Activated CD4-positive, alpha-beta T cell treated with anti-CD3 and anti-CD28 coated beads, Interleukin-2, amount 50 U/mL, for 1 hour (primary cell): ENCODE measurements at places on chromosomes 16 and 17.
A peak's percentile ranks its signal among the peaks of the same experiment; 100 is the strongest.

- no peak for DNase-seq
Observed at GRCh38 chr17:21243516-21244303, 9.5 kb downstream of the NATD1 start.

DNA sequence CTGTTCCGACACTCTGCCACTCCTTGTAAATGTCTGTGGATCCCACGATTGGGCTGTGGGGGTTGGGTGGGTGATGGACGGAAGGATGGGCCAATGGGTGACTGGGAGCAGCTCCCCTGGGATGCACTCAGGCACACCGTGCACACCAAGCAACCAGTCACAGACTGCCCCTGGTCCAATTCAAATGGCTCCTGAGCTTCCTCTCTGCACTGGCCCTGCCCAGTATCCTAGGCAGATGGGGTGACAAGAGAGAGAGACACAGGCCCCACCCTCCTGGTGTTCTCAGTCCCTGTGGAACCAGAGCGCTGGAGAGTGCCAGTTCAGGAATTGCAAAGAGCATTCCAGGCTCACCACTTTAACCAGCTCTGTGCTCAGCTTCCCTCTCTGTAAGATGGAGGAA is 32.8 kb downstream of the BEAN1 start:
- DNase-seq = no peak

GRCh38 chr16:78755751-78756661 is 656.6 kb downstream of the WWOX start:
- no peak for DNase-seq

DNA sequence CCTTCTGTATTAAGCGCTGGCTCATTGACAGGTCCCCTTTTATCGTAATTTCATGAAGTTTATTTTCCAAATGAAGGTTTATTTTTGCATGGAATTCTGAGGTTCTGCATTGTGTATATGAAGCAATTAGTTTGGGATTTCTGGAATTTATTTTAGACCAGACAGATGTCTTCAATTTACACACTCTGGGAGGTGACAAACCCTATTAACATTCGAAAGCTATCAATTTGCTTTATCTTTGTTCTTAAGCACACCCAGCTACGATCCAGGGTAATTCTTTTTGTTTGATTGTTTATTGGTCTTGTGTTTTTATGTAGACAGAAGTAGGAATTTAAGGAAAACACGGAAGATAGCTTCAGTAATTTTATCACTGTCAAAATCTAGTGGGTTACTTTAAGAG is 264.6 kb downstream of the HS3ST3A1 start:
- DNase-seq = no peak

- DNase-seq = no peak
Observed at GRCh38 chr16:75062135-75062975, 54.2 kb downstream of the LDHD start.

DNA sequence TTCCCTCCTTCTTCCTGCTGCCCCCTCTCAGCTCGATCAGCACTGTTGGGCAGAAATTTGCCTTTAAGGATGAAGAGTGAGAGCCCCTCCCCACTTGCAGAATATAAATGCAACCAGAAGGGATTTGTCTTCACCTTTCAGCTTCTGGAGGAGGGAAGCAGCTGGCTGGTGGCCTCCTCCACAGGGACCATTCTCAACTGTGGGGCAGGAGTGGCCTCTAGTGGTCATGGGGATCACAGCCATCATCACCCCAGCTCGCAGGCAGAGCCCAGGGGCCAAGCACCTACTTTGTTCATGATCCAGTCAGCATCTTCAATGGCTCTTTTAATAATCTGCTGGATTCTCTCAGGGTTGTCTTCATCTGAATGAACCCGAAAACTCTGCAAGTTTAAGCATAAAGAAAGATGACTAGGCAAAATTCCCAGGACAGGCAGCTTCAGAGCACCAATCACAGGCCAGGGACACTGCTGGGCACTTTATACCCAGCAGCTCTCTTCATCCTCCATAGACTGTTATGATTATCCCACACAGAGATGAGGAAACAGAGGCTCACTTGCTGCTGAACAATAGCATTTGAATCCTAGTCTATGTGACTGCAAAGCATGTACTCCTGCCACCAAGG is 13.1 kb downstream of the LYRM9 start:
- DNase-seq = peak; percentile 61

DNA sequence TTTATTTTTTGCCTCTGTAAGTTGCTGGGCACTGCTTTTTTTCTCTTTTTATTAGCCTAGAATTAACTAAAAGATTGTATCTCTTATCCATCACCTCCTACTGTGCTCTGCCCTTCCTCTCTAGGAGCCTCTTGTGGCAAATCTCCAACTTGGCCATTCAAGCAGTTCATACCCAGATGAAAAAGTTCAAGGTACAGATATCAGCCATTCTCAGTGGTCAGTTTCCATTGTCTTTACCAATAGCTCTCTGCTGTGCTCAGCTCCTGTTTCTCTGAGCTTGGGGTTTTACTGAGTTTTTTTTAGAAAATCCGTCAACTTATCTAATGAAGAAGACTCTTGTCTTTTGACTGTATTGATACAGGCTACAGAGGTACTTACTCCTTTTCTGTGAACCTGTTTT is 15.6 kb downstream of the MOSMO start:
- no peak for DNase-seq

DNA sequence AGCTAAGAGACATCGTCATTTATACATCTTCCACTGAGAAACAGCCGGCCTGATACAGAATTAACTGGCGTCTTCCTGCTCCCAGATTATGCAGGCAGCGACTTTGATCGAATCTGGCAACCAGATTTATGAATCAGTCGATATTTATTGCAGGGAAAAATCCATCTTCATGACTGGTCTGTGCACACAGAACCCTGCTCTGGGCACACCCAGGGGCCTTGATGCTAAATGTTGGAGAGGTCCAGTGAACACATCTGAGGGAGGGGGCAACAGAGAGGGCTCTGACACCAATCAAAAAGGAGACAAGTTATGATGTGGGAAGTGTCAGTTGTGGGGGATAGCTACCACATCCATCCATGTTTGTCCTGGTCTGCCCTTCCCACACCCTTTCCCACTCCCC is 102.9 kb downstream of the TMEM132E start:
- no peak for DNase-seq

GRCh38 chr17:77423589-77424451 is 283.1 kb downstream of the SEC14L1 start:
- no peak for DNase-seq

- no peak for DNase-seq
Observed at GRCh38 chr17:44637066-44637465, 19.2 kb upstream of the MEIOC start.

DNA sequence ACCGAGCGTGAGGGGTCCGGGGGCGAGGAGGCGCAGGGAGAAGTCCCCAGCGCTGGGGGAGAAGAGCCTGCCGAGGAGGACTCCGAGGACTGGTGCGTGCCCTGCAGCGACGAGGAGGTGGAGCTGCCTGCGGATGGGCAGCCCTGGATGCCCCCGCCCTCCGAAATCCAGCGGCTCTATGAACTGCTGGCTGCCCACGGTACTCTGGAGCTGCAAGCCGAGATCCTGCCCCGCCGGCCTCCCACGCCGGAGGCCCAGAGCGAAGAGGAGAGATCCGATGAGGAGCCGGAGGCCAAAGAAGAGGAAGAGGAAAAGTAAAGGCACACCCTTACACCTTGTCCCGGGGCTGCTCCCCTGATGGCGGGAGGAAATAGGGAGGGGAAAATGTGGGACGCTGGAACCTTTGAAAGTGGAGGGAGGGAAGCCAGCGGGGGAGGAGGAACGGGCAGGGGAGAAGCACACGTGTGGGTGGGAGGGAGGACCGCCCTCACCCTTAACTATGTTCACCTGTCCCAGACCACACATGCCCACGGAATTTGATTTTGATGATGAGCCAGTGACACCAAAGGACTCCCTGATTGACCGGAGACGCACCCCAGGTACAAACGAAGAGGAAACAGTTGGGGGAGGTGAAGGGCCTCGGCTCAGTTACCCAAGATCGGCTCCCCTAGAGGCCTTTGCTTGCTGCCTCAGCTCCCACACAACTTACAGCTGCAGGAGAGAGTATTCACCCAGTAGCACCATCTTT is 916 bp downstream of the PAGR1 start:
- peak; percentile 43 for DNase-seq

- no peak for DNase-seq
Observed at GRCh38 chr17:48483004-48483403, 47.8 kb downstream of the HOXB1 start.

DNA sequence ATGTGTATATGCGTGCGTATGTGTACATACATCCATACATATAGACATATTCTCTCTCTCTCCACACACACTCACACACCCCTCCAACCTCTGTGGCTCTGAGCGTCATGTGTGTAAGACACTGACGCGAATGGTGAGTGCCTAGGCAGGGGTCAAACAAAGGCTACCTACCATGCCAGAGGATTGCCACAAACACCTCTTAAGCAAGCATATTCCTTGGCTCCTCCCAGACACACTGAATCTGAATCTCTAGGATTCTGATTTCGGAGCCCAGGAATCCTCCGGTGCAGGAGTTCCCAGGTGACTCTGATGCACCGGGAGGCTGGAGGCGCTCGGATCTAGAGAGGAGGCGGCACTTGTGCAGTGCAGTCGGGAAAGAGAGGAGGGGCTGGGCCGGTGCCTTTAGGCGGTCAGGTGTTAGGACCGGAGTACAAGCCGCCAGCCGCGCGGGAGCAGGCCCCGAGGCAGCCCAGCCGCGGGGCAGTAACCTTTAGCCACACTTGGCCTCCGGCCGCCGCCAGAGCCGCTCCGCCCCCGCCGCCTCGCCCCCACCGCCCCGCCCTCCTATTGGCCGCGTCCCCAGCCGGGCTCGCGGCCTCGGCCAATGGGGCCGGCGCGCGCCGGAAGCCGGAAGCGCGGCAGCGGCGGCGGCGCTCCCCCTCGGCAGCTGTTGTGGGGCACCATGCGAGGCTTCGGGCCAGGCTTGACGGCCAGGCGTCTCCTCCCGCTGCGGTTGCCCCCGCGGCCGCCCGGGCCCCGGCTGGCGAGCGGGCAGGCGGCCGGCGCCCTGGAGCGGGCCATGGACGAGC is at the start of gene MLYCD:
Gene MLYCD, plus strand, starts transcription at position 653 of the 809 bp plus-strand sequence. Its CDS starts 30 bp downstream, at position 683.
- DNase-seq = peak; percentile 65

DNA sequence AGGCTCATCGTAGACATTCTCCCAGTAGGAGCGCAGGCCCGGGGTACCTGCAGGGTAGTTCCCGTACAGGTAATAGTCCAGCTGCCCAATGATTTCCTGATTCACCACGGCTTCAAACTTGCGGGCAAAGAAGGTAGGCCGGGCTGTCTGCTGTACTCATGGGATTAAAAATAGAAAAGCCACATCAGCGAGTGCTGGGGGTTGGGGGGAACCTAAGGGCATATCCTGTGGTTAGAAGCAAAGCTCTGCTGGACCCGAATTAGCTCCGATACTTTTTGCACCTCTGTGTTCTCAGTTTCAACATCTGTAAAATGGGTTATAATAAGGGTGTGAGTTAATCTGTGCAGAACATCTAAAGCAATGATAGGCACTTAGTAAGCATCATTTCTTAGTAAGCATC is 336.2 kb downstream of the XYLT1 start:
- DNase-seq = no peak

GRCh38 chr17:82092628-82092994 is 5.4 kb downstream of the FASN start:
- no peak for DNase-seq

DNA sequence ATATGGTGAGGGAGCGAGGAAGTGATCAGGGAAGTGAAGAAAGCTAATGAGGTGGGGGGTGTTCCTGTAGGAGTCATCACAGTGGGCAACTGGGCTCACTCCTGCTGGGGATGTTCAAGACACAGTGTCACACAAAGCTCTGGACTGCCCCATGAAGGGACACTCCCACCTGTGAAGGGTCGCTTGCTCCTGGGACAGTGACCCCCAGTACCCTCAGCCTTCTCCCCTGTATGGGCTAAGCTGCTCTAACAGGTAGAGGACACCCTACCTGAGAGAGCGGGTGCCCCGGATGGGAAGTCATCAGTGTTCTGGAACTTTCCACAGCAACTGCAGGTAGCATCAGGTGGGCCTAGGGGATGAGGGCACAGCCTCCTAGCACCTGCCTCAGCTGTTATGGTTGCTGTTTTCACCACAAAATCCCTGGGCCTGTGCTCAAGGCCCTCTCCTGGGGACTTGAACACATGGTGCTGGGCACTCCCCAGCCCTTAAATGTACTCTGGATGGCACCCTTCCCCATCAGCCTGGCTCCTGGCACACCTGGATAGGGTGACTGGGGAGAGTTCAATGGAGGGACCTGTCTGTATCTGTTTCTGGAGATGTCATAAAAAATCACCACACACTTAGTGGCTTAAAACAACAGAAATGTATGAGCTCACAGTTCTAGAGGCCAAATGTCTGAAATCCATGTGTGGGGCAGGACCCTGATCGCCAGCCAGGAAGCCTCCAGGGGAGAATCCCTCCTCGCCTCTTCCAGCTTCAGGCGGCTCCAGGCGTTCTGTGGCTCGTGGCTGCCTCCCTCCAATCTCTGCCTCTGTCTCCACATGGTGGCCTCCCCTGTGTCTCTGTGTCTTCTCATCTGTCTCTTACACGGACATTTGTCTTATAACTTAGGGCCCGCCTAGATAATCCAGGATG is 104.0 kb upstream of the CDH5 start:
- no peak for DNase-seq

GRCh38 chr16:69481901-69482341 is 57.5 kb downstream of the CYB5B start:
- no peak for DNase-seq

DNA sequence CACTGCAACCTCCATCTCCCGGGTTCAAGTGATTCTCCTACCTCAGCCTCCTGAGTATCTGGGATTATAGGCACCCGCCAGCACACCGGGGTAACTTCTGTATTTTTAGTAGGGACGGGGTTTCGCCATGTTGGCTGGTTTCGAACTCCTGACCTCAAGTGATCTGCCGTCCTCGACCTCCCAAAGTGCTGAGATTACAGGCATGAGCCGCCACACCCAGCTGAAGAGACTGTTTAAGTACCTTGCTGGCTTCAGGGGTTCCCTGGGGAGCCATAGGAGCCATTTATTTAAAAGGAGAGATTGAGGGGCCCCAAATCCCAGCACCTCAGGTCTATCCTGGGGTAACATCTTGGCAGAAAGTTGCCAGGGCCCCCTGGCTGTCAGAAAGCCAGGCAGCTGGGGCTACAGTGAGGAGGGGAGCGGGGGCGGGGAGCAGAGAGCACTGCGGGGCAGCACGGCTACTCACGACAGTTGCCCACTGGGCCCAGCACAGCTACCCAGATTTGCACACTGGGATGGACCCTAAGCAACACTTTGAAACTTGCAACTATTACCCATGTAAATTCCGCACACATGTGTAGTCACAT is 1.6 kb downstream of the SNAI3 start:
- no peak for DNase-seq

GRCh38 chr17:49288388-49288787 is 57.8 kb upstream of the PHOSPHO1 start:
- no peak for DNase-seq

DNA sequence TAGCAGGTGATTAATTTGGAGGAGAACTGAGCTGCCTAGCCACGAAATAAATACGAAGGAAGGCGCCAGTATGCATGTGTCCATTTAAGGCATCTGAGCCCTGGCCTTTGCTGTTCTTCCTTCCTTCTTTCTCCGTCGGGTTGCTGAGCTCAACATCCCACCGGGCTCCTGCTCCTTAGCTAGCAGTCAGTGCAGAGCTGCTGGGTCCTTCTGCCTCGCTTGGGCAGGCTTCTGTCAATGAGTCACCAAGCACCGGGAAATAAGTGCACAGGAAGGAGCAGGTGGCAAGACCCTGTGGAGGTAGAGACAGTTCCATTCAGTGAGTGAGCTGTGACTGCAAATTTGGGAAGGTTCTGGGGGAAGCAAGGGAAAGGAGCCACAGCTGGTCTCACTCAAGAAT is 120.7 kb downstream of the CCDC182 start:
- DNase-seq = no peak

- DNase-seq = no peak
Observed at GRCh38 chr17:71849783-71850768, 270.7 kb upstream of the SOX9 start.

- no peak for DNase-seq
Observed at GRCh38 chr16:79612207-79612606, 11.7 kb upstream of the MAF start.
